ENCODE measurements at places on chromosomes 5 and 9.

- DNase-seq, result peak; percentile 28
These were observed 639 bp downstream of the EHMT1 start for GRCh38 chr9:137619240-137620047.

DNA sequence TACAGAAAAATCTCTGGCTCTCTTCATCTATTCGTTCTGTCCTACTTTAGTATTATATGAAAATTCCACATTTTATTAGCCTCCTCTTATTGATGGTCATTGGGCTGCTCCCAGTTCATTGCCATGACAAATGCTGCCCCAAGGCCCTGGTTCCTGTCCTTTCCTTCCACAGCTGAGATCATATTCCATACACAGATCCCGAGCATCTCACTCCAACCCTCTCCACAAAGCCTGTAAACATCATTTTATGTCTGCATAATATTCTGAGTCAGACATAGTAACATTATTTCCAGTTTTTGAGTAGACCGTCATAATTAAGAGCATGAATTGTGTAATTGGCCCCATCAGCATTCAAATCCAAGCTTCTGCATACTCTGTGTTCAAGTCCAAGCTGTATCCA, 86.3 kb downstream of the MVB12B start:
- DNase-seq, result no peak

GRCh38 chr9:26229324-26230054, 551.2 kb upstream of the TUSC1 start:
- DNase-seq, result no peak

- no peak for DNase-seq
These were observed 18.3 kb downstream of the MARCHF3 start for GRCh38 chr5:127011961-127012644.

DNA sequence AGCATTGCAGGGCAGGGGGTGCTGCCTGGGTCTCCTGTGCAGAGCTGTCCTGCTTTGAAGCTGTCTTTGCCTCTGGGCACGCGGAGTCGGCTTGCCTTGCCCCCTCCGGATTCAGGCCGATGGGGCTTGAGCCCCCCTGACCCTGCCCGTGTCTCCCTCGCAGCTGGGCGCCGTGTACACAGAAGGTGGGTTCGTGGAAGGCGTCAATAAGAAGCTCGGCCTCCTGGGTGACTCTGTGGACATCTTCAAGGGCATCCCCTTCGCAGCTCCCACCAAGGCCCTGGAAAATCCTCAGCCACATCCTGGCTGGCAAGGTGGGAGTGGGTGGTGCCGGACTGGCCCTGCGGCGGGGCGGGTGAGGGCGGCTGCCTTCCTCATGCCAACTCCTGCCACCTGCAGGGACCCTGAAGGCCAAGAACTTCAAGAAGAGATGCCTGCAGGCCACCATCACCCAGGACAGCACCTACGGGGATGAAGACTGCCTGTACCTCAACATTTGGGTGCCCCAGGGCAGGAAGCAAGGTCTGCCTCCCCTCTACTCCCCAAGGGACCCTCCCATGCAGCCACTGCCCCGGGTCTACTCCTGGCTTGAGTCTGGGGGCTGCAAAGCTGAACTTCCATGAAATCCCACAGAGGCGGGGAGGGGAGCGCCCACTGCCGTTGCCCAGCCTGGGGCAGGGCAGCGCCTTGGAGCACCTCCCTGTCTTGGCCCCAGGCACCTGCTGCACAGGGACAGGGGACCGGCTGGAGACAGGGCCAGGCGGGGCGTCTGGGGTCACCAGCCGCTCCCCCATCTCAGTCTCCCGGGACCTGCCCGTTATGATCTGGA, 2.7 kb downstream of the CEL start:
- no peak for DNase-seq

Data from fibroblast of skin of right quadriceps (primary cell).